ENCODE measurements at places on chromosomes 1 and 21. TPM values are rescaled to one million over a fixed set of nuclear protein-coding genes. Genes with fewer than 3 reads are reported as not detected.
A peak's percentile ranks its signal among the peaks of the same experiment; 100 is the strongest.

Gene ABCA4
- total RNA-seq, result not detected

Gene SPRR2G
- total RNA-seq, result not detected

Gene C1orf56
- 3.0 TPM for total RNA-seq

Gene CASQ1
- total RNA-seq, result 0.30 TPM

Gene CAMSAP2
- total RNA-seq, result 32.8 TPM

Gene TAF1A
- total RNA-seq, result 4.4 TPM

Gene PCP4
- total RNA-seq, result not detected

Gene TTC39A
- 0.16 TPM for total RNA-seq

GRCh38 chr1:200364831-200365230 is 45.0 kb downstream of the ZNF281 start:
- peaks cover 15% of the 10 kb centered on the region for H3K36me3 ChIP-seq
- DNase-seq, result no peak
- H3K27ac ChIP-seq, result peak overlapping the region; percentile 84
- peaks cover 2% of the 10 kb centered on the region for H3K27me3 ChIP-seq
- H3K4me1 ChIP-seq, result no peaks in the 10 kb centered on the region

DNA sequence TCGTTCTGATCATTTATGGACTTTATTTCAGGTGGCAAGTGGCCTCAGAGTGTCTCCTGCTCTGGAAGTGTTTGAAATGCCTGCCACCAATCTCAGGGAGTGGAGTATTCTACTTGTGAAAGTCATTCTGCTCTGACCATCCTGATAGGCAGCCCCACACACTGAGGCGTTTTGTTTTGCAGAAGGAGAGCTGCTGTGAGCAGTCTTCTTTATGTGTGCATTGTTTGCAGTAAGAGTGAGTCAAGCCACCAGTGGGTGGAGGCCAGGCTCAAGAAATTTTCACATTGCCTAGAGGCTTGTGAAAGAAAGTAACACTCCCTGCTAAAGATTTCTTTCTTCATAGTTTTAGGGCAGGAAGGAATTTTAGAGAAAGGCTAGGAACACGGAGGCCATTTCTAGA is 204.4 kb downstream of the SLC35F3 start:
- peak; percentile 1 for DNase-seq
- peaks cover 5% of the 10 kb centered on the region for H3K4me1 ChIP-seq
- H3K36me3 ChIP-seq, result no peaks in the 10 kb centered on the region
- no peaks in the 10 kb centered on the region for H3K27me3 ChIP-seq

GRCh38 chr1:10208537-10208936 is 1.8 kb upstream of the KIF1B start:
- no peaks in the 10 kb centered on the region for H3K36me3 ChIP-seq
- peaks cover 28% of the 10 kb centered on the region for H3K4me1 ChIP-seq
- no peaks in the 10 kb centered on the region for H3K27me3 ChIP-seq
- H3K27ac ChIP-seq, result no peak overlapping the region
- no peak for DNase-seq

DNA sequence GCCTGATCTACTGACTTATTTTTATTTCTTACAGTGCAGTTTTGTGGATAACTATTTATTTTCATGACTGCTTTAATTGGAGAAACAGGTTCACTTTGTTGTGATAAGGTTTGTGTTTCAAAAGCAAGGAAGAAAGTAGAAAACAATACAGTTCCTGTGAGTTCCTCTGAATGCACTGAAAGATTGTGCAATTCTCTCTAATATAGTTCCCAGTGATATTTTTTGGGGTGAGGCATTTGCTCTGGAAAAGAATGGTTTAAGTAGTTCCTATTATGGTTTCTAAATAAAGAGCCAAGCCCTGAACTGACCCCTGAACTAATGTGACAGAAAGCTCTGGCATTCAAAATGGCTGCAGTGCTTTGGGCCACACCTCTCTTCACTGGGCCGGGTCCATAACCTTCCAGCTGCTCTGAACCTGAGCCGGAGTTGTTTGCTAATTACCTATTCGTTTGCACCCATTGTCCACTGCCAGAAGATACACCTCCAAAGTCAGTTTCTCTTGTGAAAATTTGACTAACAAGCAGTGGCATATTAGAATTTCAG is 56.6 kb upstream of the VTCN1 start:
- no peaks in the 10 kb centered on the region for H3K36me3 ChIP-seq
- no peaks in the 10 kb centered on the region for H3K4me1 ChIP-seq
- peaks cover 17% of the 10 kb centered on the region for H3K27me3 ChIP-seq
- no peak overlapping the region for H3K27ac ChIP-seq

DNA sequence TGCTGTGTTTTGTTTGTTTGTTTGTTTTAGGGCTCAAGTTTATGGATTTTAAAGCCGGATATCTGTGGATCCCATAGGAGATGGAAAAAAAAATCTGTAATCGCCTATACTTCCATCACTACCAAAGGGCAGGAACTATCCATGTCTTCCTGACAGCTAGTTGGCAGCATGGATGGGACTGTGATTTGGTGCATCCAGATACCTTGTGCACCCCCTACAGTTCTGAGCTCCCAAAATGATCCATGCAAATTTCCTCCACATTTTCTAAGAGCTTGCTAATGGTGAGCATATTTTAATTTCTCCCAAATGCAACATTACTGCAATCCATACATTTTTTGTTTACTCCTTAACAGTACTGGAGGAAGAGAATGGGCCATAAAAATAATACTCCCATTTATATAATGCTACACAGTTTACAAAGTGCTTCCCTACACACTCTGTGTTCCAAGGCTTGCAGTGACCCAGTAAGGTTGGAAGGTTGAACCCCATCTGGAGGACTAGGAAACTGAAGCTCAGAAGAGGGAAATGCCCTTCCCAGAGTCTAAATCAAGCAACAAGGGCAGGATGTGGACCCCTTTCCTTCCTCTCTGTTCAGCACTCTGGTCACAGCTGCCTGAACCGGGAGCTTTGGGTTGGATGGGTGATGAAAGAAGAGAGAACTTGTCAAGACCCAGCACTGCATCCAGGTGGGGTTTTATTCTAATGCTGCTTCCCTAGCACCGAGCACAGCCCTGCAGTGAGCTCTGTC is 48.0 kb downstream of the CAPN8 start:
- no peak for DNase-seq
- H3K27me3 ChIP-seq, result peaks cover 37% of the 10 kb centered on the region

GRCh38 chr1:76759950-76760349 is 107.3 kb upstream of the ST6GALNAC5 start:
- H3K4me3 ChIP-seq, result no peak overlapping the region
- no peak overlapping the region for H3K27ac ChIP-seq
- DNase-seq, result no peak
- H3K36me3 ChIP-seq, result no peaks in the 10 kb centered on the region
- H3K4me1 ChIP-seq, result no peaks in the 10 kb centered on the region

GRCh38 chr21:14096577-14096976 is 114.2 kb downstream of the LIPI start:
- H3K36me3 ChIP-seq, result peaks cover 18% of the 10 kb centered on the region
- DNase-seq, result no peak
- H3K27ac ChIP-seq, result no peak overlapping the region
- peaks cover 2% of the 10 kb centered on the region for H3K27me3 ChIP-seq
- H3K4me3 ChIP-seq, result no peak overlapping the region

- H3K27me3 ChIP-seq, result no peaks in the 10 kb centered on the region
- no peaks in the 10 kb centered on the region for H3K36me3 ChIP-seq
- peaks cover 7% of the 10 kb centered on the region for H3K4me1 ChIP-seq
- H3K4me3 ChIP-seq, result no peak overlapping the region
- peak; percentile 18 for DNase-seq
These were observed 356.2 kb downstream of the KCTD3 start for GRCh38 chr1:215923129-215923824.

DNA sequence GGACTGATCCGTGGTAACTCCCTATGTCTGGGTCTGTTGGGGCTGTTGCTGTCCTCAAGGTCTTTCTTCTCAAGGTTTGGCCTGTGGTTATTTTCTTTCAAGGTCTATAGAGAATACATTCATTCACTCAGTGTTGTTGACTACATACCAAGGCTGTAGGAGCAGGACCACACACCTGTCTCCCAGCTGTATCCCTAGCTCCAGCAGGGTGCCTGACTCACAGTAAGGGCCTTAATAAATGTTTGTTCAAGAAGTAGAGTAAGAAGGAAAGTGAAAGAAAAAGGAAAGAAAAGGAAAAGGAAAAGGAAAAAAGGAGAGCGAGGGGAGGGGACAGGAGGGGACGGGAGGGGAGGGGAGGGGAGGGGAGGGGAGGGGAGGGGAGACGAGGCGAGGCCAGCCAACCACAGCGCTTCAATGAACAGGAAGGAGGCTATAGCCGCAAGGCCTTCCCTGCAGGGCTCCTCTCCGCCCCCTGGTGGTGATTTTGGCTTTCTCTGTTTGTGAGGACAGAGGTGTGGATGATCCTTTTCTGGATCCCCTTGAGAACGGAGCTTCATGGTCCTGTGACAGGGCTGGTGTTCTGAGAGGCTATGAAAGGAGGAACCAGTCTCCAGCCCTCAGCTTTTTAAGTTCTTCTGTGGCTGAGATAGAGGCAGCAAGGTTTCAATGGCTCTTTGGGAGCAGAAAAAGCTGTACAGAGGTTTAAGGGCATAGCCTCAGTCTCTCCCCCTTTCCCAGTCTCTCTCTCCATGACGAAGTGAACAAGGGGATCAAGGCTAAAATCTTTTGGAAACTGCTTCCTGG is 30.6 kb upstream of the LCE5A start:
- peaks cover 2% of the 10 kb centered on the region for H3K27me3 ChIP-seq
- no peaks in the 10 kb centered on the region for H3K4me1 ChIP-seq
- DNase-seq, result peak; percentile 17
- H3K36me3 ChIP-seq, result peaks cover 4% of the 10 kb centered on the region
- H3K27ac ChIP-seq, result no peak overlapping the region

DNA sequence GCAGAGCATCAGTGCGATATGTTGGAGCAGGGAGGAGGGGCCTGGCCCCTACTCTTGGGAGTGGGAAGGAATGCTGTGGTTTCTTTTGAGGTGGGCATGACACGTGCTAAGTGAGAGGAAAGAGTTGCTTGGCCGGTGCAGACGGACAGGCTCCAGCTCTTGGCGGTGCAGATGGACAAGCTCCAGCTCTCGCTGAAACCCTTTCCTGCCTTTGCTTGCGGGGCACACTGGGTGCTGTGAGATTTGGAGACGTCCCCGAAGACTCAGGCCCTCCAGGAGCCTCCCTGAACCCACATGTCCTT is 15.9 kb downstream of the PDXK start:
- peaks cover 15% of the 10 kb centered on the region for H3K36me3 ChIP-seq
- H3K4me3 ChIP-seq, result no peak overlapping the region
- peaks cover 34% of the 10 kb centered on the region for H3K4me1 ChIP-seq
- H3K27ac ChIP-seq, result no peak overlapping the region

GRCh38 chr1:227942716-227943261 is 4.9 kb downstream of the WNT9A start:
- no peaks in the 10 kb centered on the region for H3K36me3 ChIP-seq
- H3K27ac ChIP-seq, result no peak overlapping the region
- no peak for DNase-seq
- H3K4me1 ChIP-seq, result peaks cover 11% of the 10 kb centered on the region
- peaks cover 13% of the 10 kb centered on the region for H3K27me3 ChIP-seq

- H3K4me1 ChIP-seq, result peaks cover 37% of the 10 kb centered on the region
- no peak overlapping the region for H3K4me3 ChIP-seq
- H3K27ac ChIP-seq, result no peak overlapping the region
- no peak for DNase-seq
These were observed 33.9 kb downstream of the IFNGR2 start for GRCh38 chr21:33437140-33437539.

DNA sequence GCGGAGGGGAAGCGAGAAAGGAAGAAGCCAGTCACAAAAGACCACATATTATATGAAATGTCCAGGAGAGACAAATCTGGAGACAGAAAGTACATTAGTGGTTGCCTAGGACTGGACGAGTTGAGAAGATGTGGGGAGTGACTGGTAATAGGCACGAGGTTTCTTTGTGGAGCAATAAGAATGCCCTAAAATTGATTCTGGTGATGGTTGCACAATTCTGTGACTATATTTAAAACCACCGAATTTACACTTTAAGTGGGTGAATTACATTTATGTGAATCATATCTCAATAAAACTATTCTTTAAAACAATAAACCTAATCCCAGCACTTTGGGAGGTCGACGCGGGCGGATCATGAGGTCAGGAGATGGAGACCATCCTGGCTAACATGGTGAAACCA is 63.1 kb downstream of the ZNF281 start:
- peaks cover 50% of the 10 kb centered on the region for H3K4me1 ChIP-seq
- H3K4me3 ChIP-seq, result no peak overlapping the region
- DNase-seq, result peak; percentile 52
- peak overlapping the region; percentile 55 for H3K27ac ChIP-seq
- H3K27me3 ChIP-seq, result peaks cover 2% of the 10 kb centered on the region

- no peak overlapping the region for H3K4me3 ChIP-seq
- peaks cover 4% of the 10 kb centered on the region for H3K36me3 ChIP-seq
- no peaks in the 10 kb centered on the region for H3K4me1 ChIP-seq
- no peaks in the 10 kb centered on the region for H3K27me3 ChIP-seq
- H3K27ac ChIP-seq, result no peak overlapping the region
These were observed 35.2 kb upstream of the PRDM15 start for GRCh38 chr21:41914358-41914757.

GRCh38 chr1:61742620-61743430 is 545 bp downstream of the PATJ start:
- peak overlapping the region; percentile 81 for H3K4me3 ChIP-seq
- peak; percentile 56 for DNase-seq
- H3K27me3 ChIP-seq, result no peaks in the 10 kb centered on the region
- peaks cover 50% of the 10 kb centered on the region for H3K4me1 ChIP-seq

- peak overlapping the region; percentile 4 for H3K4me3 ChIP-seq
- peak overlapping the region; percentile 80 for H3K27ac ChIP-seq
- no peaks in the 10 kb centered on the region for H3K36me3 ChIP-seq
- peak; percentile 60 for DNase-seq
These were observed 35.6 kb upstream of the PUM1 start for GRCh38 chr1:31101147-31101502.

DNA sequence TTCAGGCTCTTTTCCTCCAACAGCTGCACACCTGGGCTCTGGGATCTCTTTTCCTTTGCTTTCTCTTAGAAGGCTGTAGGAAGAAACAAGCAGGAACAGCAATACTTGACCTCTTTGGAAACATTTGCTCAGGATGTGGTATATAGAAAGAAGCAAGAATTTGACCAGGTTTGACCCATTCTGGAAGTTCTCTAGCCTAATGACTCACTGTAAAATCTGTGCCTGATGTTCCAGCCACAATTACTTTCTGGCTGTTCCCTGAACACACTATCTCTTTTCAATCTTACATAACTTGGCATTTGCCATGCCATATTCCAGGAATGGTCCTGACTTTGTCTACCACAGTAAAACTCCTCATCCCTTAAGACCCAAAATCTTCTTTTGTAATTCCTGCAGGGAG is 419.9 kb upstream of the DAB1 start:
- H3K27me3 ChIP-seq, result no peaks in the 10 kb centered on the region
- H3K27ac ChIP-seq, result no peak overlapping the region
- H3K4me1 ChIP-seq, result peaks cover 6% of the 10 kb centered on the region
- no peaks in the 10 kb centered on the region for H3K36me3 ChIP-seq
- peak; percentile 32 for DNase-seq
- no peak overlapping the region for H3K4me3 ChIP-seq

GRCh38 chr1:37073854-37074379 is 39.6 kb upstream of the GRIK3 start:
- no peaks in the 10 kb centered on the region for H3K4me1 ChIP-seq
- H3K36me3 ChIP-seq, result no peaks in the 10 kb centered on the region
- H3K27me3 ChIP-seq, result no peaks in the 10 kb centered on the region
- no peak overlapping the region for H3K4me3 ChIP-seq
- H3K27ac ChIP-seq, result no peak overlapping the region
- no peak for DNase-seq

GRCh38 chr1:150513351-150513791 is 2.2 kb upstream of the FALEC start:
- peak overlapping the region; percentile 57 for H3K27ac ChIP-seq
- no peaks in the 10 kb centered on the region for H3K27me3 ChIP-seq
- no peak for DNase-seq

Data from HFFc6 (cell line).